Stimulated activated CD8-positive, alpha-beta memory T cell treated with anti-CD3 and anti-CD28 coated beads, Interleukin-15, amount 100 ng/mL, for 4 hours (primary cell): ENCODE measurements at places on chromosomes 3 and 15.
A peak's percentile ranks its signal among the peaks of the same experiment; 100 is the strongest.

DNA sequence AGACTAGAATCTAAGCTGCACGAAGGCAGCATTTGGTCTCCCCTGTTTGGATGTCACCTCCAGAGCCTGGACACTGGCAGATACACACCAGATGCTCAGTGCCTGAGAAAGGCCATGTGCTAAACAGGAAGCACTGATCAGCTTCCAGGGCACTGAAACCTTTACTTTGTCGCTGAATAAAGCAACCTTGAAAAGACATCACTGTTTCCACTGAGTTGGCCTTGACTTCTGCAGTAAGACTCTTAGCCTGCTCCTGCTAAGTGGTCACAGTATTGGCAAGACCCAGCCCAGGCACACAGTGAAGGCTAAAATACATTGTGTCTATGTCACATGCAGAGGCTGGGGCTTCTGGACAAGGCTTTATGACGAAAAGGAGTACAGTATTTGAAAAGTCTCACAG is 104.3 kb upstream of the ICE2 start:
- no peak for DNase-seq

GRCh38 chr15:67812241-67812644 is 13.1 kb upstream of the SKOR1 start:
- DNase-seq: no peak

- no peak for DNase-seq
Observed at GRCh38 chr3:45599984-45600650, 5.6 kb downstream of the LIMD1 start.

DNA sequence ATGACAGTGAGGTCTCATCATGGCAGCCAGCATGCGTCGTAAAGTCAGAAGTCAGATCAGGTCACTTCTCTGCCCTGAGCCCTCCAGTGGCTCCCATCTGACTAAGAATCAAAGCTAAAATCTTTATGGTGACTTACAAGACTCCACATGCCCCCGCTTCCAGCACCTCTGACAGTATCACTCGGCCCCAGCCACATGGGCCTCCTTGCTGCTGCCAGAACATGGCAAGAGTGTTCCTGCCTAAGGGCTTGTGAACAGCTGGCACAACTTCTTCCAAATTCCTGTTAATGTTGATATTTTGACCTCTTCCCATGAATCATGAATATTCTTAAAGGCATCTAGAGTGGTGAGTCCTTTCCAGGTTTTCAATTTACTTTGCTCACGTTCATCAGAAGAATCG is 20.5 kb downstream of the POLR2M start:
- DNase-seq: no peak

DNA sequence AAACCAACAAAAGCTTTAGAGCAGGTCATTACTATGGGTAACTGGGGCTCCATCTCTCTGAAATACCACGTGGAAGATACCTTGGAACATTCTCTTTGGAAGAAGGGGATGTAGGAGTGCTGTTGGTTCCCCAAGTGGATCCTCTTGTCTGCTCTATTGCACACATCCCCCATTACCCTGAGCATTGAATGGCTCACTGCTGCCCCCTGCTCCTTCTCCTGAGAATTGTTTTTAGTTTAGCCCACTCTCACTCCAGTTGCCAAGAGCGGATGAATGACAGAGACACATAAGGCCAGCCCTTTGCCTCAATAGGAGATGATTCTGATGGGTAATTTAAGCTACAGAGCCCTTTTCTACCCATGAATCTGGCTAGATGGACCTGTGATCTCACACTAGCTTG is 135.6 kb upstream of the SUCLG2 start:
- peak; percentile 13 for DNase-seq

- DNase-seq: no peak
Observed at GRCh38 chr3:183339461-183340086, 86.5 kb downstream of the B3GNT5 start.

GRCh38 chr15:66085128-66085527 is 168.4 kb downstream of the MEGF11 start:
- DNase-seq: no peak

DNA sequence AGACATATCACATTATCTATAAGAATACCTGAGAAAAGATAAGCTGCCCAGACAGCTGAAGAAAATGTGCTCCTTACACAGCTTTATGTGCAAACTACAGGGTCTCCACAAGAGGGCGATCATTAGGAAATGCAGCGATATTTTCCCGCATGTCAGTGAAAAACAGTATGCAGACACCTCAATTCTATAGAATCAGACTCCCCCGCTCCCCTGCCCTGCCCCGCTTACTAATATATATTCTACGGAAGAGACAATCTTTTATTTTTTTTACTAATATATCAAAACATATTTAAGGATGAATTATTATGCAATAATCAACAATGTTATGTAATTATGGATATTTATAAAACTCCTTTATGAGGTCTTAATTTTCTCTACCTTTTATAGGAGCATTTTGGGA is 681.3 kb downstream of the ROBO1 start:
- DNase-seq: no peak

GRCh38 chr3:14836049-14836468 is 17.3 kb downstream of the FGD5 start:
- DNase-seq: no peak

DNA sequence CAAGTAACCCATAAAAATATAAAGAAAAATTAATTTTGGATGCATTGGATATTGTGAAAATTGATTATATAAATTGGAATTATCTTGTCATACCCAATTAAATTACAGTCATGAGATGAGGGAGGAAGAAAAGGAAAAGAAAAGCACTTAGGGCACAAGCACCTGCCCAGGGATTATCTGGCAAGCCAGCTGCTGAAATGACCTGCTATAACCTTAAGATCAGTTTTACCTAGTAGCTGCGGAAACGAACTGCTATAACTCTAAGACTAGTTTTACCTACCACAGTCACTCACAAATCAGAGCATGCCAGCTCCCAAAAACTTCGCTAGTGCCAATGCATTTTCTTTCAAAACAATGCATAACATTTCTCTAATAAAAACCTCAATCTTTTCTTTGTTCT is 26.2 kb downstream of the LRRFIP2 start:
- DNase-seq: no peak

DNA sequence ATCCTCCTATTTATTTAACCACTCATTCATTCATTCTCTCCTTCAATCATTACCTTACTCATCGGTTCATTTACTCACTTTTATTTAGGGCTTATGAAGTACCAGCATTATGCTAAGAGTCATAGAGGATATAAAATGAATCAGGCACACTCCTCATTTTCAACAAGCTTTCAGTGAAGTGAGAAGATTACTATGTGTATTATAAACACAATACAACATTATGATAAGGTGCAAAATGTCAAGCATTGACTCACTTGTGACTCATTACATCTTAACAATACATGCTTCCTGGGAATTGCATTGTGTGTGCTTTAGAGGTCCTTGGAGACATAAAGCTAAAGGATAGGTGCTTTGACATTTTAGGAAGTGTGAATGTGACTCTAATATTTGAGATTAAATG is 60.4 kb downstream of the PLAAT1 start:
- DNase-seq: no peak

- DNase-seq: no peak
Observed at GRCh38 chr3:45785605-45786150, 10.7 kb downstream of the SLC6A20 start.

GRCh38 chr3:194682694-194683310 is 2.9 kb upstream of the FAM43A start:
- peak; percentile 21 for DNase-seq
